Neural crest cell (in vitro differentiated cells): ENCODE measurements at places on chromosomes 6 and 20.

- DNase-seq, result no peak
Observed at GRCh38 chr6:11341867-11342266, 109.4 kb upstream of the NEDD9 start.

DNA sequence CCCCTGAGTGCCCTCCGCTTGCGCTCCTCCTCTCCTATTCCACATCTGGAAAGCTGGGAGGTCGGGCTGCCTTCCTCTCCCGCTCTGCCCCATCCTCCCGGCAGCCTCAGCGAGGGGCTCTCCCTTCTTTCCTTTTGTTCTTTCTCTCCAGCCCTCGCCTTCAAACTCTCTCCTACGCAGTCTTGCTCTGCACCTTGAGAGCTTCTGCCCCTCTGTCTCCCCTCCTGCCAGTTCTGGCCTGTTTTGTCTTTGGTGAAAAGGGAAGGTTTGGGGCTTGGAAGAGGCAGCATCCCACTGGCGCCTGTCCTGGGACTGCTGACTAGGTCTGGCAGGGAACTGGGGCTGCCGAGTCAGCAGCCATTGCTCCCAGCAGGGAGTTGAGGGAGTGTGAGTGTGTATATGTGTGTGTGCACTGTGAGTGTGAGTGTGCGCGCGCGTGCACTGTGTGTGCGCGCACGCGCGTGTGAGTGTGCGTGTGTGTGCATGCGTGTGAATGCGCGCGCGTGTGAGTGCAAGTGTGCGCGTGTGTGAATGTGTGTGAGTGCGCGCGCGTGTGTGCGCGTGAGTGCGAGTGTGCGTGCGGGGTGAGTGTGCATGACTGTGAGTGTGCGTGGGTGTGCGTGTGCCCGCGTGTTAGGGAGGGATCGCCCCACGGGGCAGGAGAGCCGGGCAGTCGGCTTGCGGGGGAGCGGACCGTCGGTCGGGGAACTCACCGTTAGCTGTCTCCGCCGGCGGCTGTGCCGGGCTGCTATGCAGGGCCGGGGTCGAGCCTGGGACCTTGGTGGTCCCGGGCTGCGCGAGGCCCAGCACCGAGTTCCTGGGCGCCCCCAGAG lies 523 bp downstream of the CPXM1 start:
- peak; percentile 25 for DNase-seq

- no peak for DNase-seq
Observed at GRCh38 chr6:132972971-132973370, 158.6 kb downstream of the RPS12 start.

DNA sequence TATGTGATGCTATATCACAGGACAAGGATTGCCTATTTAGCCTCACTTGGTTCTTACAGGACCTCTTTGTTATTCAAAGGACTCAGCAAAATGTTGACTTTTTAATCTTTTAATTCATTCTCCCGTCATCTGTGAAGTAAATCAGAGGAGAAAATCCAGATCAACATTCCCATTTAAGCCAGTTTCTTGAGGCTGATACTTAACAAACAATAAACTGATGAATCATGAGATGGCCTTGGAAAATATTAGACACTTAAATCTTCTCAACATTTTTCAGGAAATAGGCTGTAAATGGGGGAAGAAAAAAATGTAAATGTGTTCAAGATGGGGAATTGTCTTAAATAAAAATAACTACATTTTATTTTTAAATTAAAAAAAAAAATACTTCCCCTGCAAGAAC lies 55.9 kb upstream of the UBR2 start:
- DNase-seq, result no peak

DNA sequence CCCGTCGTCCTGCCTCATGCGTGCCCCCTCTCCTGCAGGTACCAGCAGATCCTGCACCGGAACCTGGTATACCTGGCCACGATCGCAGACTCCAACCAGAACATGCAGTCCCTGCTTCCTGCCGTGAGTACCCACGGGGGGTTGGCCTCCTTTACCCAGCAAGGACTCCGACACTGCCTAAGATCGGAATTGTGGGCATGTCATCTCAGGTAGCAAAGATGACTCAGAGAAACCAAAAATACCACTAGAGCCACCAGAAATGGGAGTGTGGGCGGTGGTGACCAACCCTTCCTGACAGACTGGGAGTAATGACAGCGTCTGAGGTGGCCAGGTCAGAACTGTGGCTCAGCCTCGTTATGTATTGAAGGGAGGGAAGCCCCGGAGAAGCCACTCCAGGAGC lies 16.3 kb downstream of the SS18L1 start:
- no peak for DNase-seq

- no peak for DNase-seq
Observed at GRCh38 chr6:170114187-170114945, 176.5 kb downstream of the DLL1 start.

DNA sequence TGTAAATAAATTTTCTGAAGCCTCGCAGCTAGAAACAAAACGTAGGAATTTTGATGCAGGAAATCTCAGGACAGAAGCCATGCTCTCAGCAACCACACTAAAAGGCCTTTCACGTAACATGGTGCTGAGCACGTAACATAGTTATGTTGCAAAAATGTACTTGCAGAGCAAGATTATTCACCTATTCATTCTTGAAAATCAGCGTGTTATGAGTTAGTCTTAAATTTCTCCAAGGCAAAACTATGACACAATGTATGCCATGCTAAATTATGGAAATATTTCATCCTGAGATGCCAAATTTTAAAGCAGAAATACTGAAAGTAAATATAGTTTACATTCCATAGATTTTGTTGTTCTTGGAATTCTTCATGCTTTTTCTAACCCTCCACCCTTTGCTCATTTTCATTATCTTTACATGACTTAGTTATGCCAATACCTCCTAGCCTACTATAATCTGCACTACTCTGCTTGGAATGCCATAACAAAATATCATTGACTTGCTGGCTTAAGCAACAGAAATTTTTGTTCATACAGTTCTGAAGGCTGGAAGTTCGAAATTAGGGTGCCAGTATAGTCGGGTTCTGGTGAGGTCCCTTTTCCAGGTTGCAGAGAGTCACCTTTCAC lies 179.8 kb upstream of the BMP5 start:
- no peak for DNase-seq

GRCh38 chr6:36296240-36296639 lies 26.4 kb downstream of the PNPLA1 start:
- DNase-seq, result no peak

GRCh38 chr6:157525292-157525889 lies 144.4 kb downstream of the ZDHHC14 start:
- no peak for DNase-seq

- DNase-seq, result no peak
Observed at GRCh38 chr6:100336876-100337275, 127.8 kb downstream of the SIM1 start.

- no peak for DNase-seq
Observed at GRCh38 chr6:22970004-22970403, 400.6 kb downstream of the HDGFL1 start.

- DNase-seq, result no peak
Observed at GRCh38 chr20:33444797-33445560, 1.4 kb upstream of the SNTA1 start.

- no peak for DNase-seq
Observed at GRCh38 chr6:119658917-119659316, 309.4 kb upstream of the MAN1A1 start.

- DNase-seq, result no peak
Observed at GRCh38 chr20:44028003-44028730, 113.5 kb downstream of the TOX2 start.

- no peak for DNase-seq
Observed at GRCh38 chr20:62675156-62675876, 33.0 kb downstream of the SLCO4A1 start.

GRCh38 chr6:129732034-129732433 lies 22.1 kb upstream of the ARHGAP18 start:
- DNase-seq, result no peak

- no peak for DNase-seq
Observed at GRCh38 chr6:66481216-66481615, 774.2 kb upstream of the EYS start.

DNA sequence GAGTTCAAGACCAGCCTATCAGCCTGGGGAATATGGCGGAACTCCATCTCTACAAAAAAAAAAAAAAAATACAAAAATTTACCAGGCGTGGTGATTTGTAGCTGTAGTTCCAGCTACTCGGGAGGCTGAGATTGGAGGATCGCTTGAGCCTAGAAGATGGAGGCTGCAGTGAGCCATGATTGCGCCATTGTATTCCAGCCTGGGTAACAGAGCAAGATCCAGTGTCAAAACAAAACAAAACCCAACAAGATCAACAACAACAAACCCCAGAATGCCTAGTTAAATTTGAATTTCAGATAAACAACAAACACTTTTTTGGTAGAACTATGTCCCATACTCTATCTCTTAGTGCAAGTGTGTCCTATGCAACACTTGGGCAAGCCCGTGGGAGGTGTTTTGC lies 39.9 kb downstream of the SNAI1 start:
- DNase-seq, result no peak

DNA sequence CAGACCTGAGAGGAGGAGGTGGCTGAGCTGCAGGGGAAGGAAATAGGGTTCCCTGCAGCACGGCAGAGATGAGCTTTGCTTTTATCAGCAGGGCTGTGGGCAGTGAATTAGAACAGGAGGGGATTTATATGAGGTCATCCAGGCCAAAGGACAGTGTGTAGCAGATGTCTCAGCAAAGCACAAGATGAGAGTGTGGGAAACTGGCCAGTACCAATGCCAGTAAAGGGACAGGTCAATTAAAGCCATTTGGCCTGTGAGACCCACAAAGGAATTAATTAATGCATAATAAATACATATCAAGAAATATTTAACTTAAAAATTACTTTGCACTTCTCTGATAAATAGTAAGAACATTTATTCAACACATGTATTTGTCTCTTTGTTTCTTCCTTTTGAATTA lies at the start of gene DEFB119:
Gene DEFB119 (minus strand): TSS at position 101 of the 400 bp plus-strand sequence. CDS start 107 bp downstream, outside the sequence.
- DNase-seq, result no peak
